ENCODE measurements at places on chromosomes 12 and 14.

GRCh38 chr14:46887144-46887543 is 235.6 kb upstream of the RPL10L start:
- DNase-seq: no peak

GRCh38 chr12:74317741-74318140 is 219.9 kb upstream of the ATXN7L3B start:
- no peak for DNase-seq

- no peak for DNase-seq
Observed at GRCh38 chr12:121766290-121767039, 27.0 kb downstream of the RHOF start.

DNA sequence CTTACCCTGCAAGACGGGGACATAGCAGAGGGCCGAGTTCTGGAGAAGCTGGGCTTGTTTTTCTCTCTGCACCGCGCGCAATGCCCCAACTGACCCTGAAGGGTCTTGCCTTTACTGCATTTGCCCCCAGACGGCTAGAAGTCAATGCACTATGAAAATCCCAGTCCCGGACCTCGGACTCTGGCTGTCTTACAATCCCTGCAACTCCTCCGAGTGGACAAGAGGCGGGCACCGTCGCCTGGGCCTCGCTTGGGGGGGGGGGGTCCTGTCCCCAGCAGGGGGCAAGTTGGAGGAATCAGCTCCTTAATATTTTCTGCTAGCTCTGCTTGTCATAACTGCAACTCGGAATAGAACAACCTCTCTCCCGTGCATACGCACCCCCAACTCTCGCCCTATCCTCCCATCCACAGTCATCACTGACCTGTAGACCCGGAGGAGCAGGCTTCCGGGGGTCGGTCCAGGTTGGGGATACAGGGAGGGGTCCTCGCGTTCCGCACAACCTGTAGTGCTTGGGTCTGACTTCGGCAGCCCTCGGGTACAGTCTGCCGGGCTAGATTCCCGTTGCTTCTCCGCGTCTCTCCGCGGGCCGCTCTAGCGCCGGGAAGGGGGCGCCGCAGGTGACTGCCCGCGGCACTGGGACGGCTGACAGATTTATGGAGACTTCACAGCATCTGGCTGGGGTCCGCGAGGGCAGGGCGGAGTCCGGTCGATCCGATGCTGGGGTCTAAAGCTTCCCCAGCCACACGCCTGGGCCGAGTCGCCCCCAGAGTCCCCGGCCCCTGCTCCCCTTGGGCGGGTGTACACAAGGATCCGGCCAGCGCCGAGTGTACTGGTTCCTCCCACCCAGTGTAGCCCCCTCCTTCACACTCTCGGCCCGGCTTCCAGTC is 3.3 kb upstream of the PAX9 start:
- DNase-seq: no peak

- no peak for DNase-seq
Observed at GRCh38 chr12:51323317-51323960, 535 bp downstream of the BIN2 start.

- DNase-seq: no peak
Observed at GRCh38 chr14:58961045-58961731, 227.3 kb upstream of the DAAM1 start.

DNA sequence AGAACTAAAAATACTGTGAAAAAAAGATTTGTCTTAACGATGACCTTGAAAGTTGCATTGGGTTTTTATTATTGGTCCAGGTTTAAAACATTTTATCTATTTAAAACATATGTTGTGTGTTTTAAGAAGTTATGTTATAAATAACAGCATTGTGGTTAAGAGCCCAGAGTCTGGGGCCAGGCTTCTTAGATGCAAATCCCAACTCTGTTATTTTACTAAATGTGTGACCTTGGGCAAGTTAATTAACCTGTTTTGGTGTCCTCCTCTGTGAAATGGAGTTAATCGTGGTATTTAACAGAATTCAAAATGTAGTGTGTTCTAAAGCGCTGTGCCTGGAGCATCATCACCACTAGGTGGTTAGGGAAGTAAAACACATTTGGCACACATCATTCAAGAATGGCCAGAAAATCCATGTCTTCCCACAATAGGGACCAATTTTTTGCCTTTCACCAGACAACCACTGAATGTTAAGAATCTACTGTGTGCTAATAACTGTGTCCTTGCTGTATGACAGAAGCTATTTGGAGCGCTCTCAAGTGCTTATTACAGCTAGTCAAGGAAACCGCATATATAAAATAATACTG is 133.3 kb downstream of the MON2 start:
- DNase-seq: no peak

DNA sequence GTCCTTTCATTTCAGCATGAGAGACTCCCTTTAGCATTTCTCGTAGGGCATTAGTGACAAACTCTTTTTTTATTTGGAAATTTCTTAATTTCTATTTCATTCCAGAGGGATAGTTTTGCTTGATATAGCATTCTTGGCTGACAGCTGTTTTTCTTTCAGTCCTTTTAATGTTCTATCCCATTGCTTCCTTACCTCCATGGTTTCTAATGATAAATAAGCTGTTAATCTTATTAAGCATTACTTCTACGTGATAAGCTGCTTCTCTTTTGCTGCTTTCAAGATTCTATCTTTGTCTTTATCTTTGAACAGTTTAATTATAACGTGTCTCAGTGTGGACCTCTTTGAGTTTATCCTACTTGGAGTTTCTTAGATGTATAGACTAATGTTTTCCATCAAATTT is 11.6 kb upstream of the TMEM63C start:
- DNase-seq: no peak

- DNase-seq: no peak
Observed at GRCh38 chr12:51522696-51523095, 68.3 kb upstream of the SCN8A start.
